MG63 (cell line): ENCODE measurements at places on chromosomes 7 and 10.

- no peak for DNase-seq
Observed at GRCh38 chr7:42934291-42934690, 2.1 kb downstream of the MRPL32 start.

- DNase-seq: no peak
Observed at GRCh38 chr7:54725255-54725654, 33.8 kb downstream of the SEC61G start.

GRCh38 chr7:85776691-85777345 lies 590.0 kb upstream of the SEMA3D start:
- no peak for DNase-seq

- no peak for DNase-seq
Observed at GRCh38 chr7:132723506-132724081, 147.3 kb upstream of the PLXNA4 start.

DNA sequence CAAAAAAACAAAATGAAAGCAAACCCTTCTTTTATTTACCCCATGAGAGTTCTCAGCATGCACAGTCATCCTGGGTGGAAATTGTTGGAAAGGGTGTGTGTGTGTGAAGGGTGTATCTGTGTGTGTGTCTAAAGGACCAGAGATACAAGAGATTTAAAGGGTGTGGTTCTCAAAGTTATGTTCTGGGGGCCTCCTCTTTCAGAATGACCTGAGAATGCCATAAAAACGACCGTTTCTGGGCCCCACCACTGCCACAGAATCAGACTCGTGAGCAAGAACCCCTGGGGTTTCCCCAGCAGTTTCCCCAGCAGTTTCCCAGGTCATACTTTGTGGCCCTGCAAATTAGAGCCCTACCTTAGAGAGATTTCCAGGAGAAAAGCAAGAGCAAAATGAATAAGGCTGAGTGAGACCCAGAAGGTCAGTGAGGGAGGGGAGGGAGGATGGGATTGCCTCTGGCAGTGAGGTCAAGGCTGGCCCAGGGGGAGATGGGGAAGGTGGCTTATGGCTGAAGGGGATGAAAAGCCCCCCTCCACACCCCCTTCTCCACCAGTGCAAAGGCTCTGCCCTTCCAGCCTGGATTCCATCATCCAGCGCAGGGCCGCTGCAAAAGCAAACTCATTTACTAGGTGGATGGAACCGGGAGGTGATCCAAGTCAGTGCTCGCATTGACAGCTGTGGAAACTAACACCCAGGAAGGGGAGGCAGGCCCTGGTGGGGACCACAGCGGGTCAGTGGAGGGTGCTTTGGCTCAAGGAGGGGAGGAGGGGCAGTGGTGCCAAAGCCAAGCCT lies 10.2 kb downstream of the PYROXD2 start:
- DNase-seq: peak; percentile 29

DNA sequence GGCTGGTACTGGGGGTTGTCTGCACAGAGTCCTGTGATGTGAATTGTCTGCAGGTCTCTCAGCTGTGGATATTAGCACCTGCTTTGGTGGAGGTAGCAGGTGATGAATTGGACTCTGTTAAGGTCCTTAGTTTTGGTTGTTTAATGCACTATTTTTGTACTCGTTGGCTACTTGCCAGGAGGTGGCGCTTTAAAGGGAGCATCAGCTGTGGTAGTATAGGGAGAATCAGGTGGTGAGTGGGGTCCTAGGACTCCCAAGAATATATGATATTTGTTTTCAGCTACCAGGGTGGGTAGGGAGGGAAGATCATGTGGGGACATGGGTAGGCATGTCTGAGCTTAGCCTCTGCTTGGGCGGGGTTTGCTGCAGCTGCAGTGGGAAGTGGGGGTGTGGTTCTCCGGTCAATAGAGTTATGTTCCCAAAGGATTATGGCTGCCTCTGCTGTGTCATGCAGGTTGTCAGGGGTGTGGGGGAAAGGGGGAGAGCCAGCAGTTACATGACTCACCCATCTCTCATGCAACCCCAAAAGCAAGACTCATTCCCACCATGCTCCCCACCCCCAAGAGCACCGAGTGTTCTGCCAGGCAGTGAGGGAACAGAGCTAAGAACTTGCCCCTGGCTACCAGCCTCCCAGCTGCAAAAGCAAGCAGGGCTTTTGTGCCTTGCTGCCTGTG lies 53.7 kb upstream of the ZNF273 start:
- peak; percentile 33 for DNase-seq

DNA sequence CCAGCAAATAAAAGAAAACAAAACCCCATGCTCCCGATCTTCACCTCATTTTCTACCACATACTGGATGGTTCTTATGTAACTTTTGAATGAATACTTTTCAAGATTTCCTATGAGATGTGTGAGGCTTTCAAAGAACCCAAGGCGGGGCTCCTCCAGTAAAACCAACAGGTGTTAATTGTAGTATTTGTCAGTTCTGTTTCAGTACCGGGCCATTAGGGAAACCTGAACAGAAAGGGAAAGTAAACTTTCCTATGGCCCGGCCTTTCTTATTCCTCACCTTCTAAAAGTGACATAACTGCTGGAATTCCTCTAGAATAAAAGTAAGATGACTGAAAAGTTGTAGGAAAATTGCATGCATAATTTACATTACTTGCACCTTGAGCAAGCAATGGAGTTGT lies 672.9 kb downstream of the MAGI2 start:
- DNase-seq: no peak

DNA sequence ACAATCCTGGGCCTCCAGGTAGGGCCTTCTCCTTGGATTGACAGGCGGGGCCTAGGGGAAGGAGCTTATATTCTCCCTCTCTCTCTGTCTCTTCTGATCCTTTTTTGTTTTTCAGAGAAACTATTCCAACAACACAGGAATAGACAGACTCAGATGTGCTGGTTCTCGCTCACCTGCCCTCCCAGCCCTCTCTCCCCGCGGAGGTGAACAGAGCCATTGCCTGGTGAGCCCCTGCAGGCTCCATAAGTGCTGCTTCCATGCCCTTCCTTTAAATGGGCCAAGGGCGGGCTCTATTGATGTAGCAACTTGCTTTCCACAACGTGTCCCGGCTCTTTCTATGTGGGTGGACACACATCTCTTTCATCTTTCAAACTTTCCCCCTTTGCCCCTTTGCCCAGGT lies 47.2 kb upstream of the IGFBP3 start:
- no peak for DNase-seq

- no peak for DNase-seq
Observed at GRCh38 chr7:96167424-96167823, 154.5 kb downstream of the SLC25A13 start.

DNA sequence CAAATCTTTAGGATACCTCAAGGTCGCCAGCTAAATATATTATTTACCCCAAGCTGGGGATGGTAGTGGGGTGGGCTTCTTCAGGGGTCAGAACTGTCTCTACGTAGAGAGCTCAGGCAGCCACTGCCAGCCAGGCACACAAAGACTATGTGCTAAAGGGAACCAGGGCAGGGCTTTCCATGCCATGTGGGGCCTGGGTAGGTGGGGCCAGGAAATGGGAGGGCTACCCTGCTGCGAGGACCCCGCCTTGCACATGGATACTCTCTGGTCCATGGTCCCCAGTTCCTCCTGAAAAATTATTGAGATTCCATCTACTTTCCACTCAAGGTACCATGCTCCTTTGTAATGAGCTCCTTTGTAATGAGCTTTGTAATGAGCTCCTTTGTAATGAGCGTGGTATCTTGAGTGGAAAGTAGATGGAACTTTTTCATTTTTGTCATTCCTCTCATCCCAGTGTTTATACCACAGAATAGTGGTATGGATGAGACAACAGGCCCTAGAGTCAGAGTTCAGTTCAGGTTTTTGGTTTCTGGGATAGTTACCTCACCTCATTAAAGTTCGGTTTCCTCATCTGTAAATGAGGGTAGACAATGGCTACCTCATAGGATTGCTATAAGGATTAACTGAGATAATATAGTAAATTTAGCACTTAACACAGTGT lies 5.8 kb downstream of the SYNPO2L start:
- no peak for DNase-seq

- no peak for DNase-seq
Observed at GRCh38 chr10:9244864-9245263, 1190.4 kb downstream of the GATA3 start.

- DNase-seq: no peak
Observed at GRCh38 chr7:96400518-96400917, 78.6 kb upstream of the SLC25A13 start.

DNA sequence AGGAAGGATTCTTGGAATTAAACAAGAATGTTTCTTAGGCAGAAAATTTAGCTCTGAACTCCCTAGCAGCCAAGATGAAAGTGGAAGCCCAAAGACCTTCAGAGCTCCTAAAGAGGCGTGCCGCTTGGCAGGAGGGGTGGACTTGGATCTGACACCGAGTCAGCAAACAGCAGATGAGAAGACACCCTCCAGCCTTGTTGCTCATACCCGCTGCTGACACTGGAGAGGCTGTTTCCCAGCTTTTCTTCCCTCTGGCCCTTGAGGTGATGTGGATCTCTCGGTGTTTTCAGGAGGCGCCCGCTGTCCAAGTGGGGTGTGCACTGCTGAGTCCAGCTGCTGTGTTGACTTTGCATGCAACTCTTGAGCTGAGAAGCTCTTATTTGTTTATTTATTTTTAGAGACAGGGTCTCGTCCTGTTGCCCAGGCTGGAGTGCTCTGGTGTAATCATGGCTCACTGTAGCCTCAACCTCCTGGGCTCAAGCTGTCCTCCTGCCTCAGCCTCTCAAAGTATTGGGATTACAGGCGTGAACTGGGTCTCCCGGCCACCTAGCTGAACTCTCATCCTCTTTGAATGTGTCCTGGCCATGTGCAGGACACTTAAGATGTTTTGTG lies 21.5 kb downstream of the SLC18A2 start:
- DNase-seq: peak; percentile 41

- no peak for DNase-seq
Observed at GRCh38 chr7:29626730-29627129, 63.1 kb downstream of the PRR15 start.

GRCh38 chr7:7274782-7275181 lies 92.4 kb downstream of the C1GALT1 start:
- peak; percentile 6 for DNase-seq

DNA sequence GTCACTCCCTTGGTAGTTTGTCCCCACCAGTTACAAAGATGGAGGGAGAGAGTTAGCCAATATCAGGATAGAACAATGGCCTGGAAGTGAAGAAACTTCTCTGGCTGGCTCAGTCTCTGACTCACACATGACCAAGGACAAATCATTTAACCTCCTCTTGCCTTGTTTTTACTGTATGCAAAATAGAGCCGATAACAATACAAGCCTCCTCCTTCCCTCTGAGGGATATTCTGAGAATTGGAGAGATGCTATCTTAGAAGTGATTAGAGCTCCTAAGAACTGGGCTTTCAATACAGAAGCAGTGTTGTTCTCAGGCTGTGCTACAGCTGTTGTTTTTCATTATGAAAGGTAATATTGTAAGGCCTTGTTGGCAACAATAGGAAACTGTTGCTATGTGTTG lies 87.7 kb upstream of the EGR2 start:
- no peak for DNase-seq

DNA sequence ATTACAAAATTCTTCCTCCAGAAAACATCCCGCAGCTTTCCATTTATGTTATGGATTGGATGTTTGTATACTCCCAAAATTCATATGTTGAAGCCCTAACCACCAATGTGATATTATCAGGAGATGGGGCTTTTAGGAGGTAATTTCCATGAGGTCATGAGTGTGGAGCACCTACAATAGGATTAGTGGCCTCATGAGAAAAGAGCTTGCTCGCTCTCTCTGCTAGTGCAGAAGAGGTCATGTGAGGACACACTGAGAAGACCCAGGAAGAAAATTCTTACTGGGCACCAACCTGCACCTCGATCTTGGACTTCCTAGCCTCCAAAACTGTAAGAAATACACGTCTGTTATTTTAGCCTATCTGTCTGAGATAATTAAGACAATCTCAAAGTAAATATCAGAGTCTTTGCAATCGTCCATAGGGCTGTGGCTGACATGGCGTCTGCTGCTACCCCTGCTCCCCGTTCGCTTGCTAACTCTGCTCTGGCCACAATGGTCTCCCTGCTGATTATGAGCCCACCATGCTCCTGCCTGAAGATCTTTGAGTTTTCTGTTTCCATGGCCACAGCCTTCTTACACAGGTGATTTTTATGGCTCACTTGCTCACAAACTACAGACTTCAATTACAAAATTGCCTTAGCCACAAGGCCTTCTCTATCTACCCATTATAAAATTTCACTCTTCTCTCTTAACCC lies 333.3 kb downstream of the CACNA2D1 start:
- no peak for DNase-seq

DNA sequence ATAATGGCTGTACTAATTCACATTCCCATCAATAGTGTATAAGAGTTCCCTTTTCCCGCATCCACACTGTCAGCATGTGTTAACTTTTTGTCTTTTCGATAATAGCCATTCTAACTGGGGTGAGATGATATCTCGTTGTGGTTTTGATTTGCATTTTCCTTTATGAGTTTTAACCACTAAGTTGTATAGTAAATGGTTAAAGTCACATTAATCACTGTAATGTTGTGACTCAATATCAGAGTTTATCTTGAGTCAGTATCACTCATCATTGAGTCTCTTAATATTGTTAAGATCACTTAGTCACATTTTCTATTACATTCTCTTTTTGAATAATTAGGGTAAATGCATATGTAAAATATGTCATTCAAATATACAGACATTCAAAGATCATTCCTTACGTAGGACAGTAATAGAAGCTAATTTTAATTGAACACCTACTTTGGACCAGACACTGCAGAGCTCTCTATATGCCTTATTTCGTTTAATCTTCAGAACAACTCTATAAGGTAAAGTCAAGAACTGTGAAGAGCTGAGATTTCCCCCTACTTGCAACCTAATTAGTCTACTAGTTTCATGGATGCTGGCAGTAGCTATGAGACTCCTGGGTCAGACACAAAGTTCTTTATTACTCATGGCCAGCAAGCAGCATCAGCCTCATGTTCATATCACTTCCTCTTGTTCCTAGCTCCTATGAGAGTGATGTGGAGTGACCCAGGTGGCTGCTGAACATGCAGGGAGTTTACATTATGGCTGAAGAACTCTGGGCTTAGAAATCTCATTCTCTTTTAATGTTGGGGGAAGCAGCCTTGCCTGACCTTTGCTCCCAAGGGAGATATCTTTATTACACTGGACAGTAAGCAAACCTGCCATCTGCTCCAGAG lies 30.5 kb downstream of the CREB5 start:
- no peak for DNase-seq

DNA sequence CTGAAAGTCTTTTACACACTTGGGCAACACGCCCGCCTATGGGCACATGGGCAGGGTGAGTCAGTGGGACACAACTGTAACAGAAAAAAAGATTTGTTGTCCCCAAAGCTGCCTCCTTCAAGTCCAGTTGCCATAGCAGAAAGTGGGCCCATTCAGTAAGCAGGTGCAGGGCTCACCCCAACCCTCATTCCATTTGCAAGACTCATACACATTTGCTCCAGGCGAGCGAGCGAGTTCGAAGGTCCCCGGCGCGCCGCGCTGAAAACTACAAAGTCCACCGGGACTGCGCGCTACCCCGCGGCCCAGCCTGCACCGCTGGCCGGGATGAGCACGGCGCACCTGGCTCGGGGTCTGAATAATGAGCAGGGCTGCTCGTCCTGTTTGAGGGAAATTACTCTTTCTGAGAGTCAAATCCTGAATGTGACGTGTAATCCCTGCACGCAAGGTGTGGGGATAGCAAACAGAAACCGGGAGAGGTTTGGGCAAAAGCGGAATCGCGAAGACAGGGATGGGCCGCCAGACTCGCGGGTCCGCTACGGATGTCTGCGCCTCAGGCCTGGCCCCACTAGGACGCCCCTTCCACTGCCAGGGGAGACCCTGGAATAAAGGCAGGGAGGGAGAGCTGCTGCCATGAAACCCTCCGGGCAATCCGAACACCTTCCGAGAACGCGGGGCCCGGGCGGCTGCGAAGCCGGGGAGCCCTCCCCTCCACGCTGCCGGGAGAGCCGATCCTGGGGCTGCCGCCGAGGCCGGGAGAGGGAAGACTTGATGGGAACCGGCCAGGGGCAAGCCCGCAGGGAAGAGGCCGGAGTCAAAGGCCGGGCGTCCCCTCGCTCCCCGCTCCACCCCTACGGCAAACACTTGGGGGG lies 982 bp downstream of the COBL start:
- DNase-seq: no peak
